ENCODE measurements at places on chromosomes 12 and 14. TPM values are rescaled to one million over a fixed set of nuclear protein-coding genes. Genes with fewer than 3 reads are reported as not detected.

SSTR1 gene
- 1.8 TPM for polyA plus RNA-seq

TRHDE gene
- polyA plus RNA-seq: 26.8 TPM

INSM2 gene
- polyA plus RNA-seq: not detected

ZNF140 gene
- polyA plus RNA-seq: 49.0 TPM

LALBA gene
- polyA plus RNA-seq: not detected

LRIG3 gene
- 43.7 TPM for polyA plus RNA-seq

NAB2 gene
- polyA plus RNA-seq: 40.8 TPM

ISM2 gene
- polyA plus RNA-seq: 2.5 TPM

SIX1 gene
- polyA plus RNA-seq: 10.9 TPM

RAB2B gene
- polyA plus RNA-seq: 51.6 TPM

SEC23A gene
- polyA plus RNA-seq: 71.0 TPM

MGAT4C gene
- 0.81 TPM for polyA plus RNA-seq
